ENCODE measurements at places on chromosomes 11 and 22.
A peak's percentile ranks its signal among the peaks of the same experiment; 100 is the strongest.

- no peak for DNase-seq
Observed at GRCh38 chr11:57370251-57370650, 10.7 kb downstream of the PRG3 start.

GRCh38 chr22:25360891-25361645 is 141.6 kb downstream of the CRYBB2 start:
- no peak for DNase-seq

DNA sequence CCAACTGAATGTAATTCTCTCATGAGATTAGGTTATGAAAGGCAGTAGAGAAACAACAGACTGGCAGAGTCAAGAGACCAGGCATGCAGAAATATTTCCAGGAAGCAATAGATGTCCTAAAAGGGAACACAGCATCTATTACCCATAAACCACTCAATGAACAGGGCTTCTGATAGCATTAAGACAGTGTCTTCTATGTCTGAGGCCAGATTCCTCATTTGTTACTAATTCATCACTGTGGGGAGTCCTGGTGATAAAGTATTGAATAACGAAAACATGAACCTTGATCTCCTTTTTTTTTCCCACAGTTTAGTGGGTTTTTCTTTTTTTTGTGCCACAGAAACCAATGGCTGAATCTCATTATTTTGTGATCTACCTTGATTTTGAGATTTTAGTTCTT is 339.0 kb downstream of the METTL15 start:
- no peak for DNase-seq

- DNase-seq = no peak
Observed at GRCh38 chr11:27254744-27255446, 108.1 kb downstream of the CCDC34 start.

- DNase-seq = no peak
Observed at GRCh38 chr11:61049063-61049377, 53.3 kb upstream of the CD5 start.

DNA sequence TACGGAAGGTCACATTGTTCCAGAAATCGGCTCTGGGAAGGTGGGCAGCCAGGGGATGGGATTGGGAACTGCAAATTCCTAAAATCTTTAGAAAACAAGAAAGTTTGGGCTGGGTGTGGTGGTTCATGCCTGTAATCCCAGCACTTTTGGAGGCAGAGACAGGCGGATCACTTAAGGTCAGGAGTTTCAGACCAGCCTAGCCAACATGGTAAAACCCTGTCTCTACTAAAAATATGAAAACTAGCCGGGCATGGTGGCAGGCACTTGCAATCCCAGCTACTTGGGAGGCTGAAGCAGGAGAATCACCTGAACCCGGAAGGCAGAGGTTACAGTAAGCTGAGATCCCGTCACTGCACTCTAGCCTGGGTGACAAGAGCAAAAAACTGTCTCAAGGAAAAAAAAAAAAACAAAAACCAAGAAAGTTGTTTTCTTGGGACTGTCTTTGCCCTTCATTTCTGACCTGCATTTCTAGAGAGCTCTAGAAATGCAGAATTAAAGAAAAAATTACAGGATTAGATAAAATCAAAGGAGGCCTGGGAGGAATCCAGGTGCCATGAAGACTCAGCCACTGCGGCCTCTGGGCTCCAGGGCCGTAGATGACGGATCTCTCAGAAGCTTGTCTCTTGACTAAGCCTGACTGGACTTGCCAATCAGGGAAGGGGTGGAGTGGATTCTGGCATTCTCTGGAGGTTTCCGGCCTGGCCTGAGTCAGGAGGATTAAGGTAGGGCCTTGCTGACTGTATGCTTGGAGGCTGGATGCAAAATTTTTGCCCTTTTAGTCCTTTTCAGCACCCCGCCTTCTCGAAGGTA is 5.3 kb upstream of the MALAT1 start:
- DNase-seq = peak; percentile 83

GRCh38 chr11:12569499-12570425 is 104.5 kb upstream of the TEAD1 start:
- DNase-seq = no peak

- no peak for DNase-seq
Observed at GRCh38 chr11:105181521-105181920, 42.0 kb upstream of the CARD18 start.

DNA sequence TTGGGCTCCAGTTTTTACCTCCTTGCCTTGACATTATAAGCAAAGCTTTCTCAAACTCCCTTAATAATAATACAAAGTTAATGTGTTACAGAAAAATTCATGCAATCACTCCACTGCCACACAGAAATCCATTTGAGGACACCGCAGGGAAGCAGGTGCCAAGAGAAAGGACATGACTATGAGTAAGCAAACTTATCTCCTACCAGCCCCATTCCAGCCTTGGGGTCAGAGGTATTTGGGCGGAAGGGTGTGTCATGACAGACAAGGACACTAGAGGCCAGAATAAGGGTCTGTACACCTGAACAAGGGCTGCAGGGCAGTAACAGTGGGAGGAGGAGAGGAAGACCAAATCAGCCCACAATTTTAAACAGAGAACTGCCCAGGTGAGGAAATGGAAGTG is 5.9 kb downstream of the GNG3 start:
- DNase-seq = peak; percentile 56

DNA sequence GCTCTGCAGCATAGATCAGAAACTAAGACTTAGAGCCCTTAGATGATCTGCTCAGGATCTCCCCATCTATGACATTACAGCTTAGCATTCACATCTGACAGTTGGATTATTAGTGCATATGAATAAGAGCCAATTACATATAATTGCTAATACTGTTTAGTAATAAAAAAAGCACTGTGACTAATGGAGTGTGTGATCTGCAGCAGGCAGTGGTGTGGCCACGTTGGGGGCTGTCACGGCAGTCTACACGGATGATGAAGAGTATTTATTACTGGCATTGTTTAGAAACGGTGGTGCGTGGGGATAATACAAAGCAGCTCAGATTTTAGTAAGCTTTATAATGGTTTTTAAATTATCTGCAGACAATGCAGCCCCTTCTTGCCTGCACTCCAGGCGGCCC is 93.5 kb upstream of the TIMP3 start:
- no peak for DNase-seq

GRCh38 chr11:117814766-117815261 is 9.7 kb downstream of the FXYD2 start:
- peak; percentile 94 for DNase-seq

DNA sequence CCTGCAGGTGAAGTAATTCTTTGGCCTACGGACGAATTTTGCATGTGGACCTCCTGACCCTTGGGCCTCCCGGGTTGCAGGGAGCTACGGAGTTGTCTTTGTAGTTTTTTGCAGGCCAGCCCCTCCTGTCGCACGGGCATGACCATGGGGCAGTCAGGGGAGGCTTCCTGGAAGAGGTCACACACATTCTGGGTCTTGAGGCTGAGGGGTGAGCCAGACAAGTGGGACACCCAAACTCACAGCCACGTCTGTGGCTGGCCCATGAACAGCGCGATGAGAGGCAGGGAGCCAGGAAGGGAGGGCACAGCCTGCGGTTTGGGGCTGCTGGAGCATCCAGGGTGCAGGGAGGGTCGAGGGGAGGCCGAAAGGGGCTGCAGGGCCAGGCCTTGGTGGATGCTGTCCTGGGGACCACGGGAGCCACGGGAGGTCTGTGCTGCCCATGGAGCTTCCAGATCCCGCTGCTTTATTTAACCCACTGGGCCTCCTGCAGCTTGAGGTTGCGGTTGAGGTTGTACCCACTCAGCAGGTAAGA is 78.9 kb downstream of the FBLN1 start:
- no peak for DNase-seq

DNA sequence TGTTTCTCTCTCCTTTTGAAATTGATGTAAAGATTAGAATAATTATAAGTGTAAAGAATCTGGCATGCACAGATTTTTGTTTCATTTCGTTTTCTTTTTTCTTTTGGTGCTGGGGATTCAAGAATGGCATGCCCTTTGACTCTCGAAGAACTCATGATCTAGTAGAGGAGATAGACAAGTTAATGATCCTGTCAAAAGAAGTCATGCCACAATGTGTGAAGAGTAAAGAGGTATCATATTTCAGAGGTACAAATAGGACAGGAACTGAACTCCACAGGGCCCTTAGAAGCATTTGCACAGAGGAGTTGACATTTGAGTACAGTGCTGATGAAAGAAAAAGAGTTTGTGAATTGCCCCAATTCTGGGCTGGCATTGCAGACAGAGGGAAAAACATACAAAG is 708.0 kb upstream of the ARHGAP42 start:
- DNase-seq = no peak

- DNase-seq = no peak
Observed at GRCh38 chr22:49084206-49084605, 743.5 kb downstream of the BRD1 start.

- DNase-seq = no peak
Observed at GRCh38 chr11:10908215-10908951, 50.5 kb upstream of the ZBED5 start.

DNA sequence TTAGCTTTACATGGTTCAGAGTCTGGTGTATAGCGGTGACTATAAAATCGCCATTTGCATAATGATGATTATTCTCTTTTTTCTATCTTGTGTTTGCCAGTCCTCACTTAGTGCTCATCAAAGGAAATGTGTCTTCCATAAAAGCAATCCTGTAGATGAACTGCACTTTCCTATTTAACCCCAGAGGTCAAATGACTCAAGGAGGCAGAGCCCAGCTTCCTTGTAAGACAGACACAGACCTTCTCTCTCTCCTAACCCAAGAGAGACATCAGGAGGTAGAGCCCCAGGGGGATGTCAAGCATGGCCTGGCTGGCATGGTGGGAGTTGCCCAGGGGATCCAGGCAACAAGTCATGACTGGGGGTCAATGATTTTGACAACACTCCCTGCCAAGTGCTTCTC is 46.9 kb upstream of the CRTAM start:
- DNase-seq = no peak

GRCh38 chr11:126133901-126134300 is 71.2 kb upstream of the CDON start:
- DNase-seq = no peak
